Stimulated activated naive CD8-positive, alpha-beta T cell treated with anti-CD3 and anti-CD28 coated beads, Interleukin-15, amount 100 ng/mL, for 72 hours (primary cell): ENCODE measurements at places on chromosomes 4 and X.
A peak's percentile ranks its signal among the peaks of the same experiment; 100 is the strongest.

DNA sequence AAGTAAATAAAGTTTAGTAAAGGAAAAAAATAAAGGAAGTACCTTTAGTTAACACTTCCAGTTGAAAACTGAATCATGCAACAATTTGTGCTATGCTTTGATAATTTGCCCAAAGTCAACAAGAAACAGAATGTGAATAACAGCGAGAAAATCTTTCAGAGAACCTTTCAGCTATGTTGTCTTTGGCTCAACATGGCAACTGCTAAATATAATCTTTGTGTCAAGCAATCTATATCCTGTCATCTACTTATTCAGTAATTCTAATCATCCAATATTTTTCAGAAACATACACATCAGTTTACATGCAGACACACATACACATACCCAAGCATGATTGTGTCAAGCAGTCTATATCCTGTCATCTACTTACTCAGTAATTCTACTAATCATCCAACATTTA lies 136.0 kb upstream of the PABPC4L start:
- DNase-seq = no peak

GRCh38 chr4:46506876-46507275 lies 116.9 kb upstream of the GABRA2 start:
- no peak for DNase-seq

GRCh38 chrX:153214934-153215333 lies 35.9 kb downstream of the MAGEA1 start:
- DNase-seq = no peak

GRCh38 chrX:44447214-44447613 lies 95.4 kb downstream of the FUNDC1 start:
- DNase-seq = no peak

GRCh38 chr4:172578712-172579111 lies 589.9 kb upstream of the GALNT7 start:
- DNase-seq = no peak

- no peak for DNase-seq
Measured at GRCh38 chr4:73193155-73193554, 65.4 kb downstream of the ANKRD17 start.

DNA sequence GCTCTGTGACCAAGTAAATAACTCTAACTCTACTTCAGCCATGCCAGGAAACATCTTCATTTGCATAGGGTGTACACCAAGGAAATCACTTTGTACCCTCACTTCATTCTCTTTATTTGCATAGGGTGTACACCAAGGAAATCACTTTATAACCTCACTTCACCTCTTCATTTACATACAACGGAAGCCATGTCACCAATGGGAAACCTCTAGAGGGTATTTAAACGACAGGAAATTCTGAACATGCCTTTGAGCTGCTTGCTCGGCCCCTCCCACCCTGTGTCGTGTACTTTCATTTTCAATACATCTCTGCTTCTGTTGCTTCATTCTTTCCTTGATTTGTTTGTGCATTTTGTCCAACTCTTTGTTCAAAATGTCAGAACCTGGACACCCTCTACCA lies 848.1 kb upstream of the FRG1 start:
- DNase-seq = no peak

- DNase-seq = no peak
Measured at GRCh38 chr4:56742080-56742871, 61.2 kb upstream of the HOPX start.

DNA sequence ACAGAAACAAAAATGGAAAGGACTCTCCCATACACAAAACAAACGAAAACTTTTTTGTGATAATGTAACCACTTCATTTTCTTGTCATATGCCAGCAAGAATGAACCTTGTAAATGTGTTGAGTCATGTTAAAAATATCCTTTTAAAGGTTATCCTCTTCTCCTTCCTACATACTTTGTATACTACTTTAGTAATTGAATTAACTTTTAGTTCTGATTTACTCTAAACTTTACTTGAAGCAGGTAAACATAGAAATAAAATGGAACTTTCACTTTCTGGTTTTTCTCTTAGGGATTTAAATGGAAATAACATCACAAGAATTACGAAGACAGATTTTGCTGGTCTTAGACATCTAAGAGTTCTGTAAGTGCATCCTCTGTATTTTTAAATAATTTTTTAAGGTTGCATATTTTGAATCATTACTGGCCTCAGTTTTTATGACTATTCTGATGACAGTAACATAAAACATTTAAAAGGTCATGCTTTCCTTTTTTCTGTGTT lies 4.7 kb downstream of the SLIT2 start:
- no peak for DNase-seq

GRCh38 chrX:44903107-44903506 lies 30.1 kb downstream of the KDM6A start:
- DNase-seq = no peak

GRCh38 chr4:72286185-72286584 lies 254.4 kb downstream of the NPFFR2 start:
- DNase-seq = no peak

DNA sequence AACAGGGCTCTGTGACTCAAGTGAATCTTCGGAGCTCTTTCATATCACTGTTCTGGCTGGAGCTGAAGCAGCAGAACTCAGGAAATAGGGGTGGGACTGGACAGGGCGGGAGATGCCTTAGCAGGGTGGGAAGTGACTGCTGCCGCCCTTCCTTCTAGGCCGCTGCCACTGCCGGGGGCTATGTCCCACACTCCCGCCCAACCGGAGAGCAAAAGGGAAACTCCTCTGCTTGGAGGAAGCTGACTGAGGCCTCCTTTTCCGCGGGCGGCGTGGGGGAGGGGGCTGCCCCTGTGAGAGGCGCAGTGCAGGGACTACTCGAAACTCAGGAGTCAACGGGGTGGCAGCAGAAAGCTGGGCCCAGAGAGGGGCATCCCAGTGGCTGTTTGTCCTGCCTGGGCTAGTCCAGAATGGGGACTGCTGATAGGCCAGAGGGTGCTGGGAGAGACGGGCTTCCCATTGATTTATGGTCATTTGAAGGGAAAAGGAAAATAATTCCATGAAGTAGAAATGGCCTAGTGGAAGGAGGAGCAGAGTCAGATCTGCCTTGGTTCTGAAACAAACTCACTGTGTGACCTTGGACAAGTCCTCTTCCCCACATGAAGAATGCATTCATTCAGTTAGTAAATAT lies 36.9 kb downstream of the STARD8 start:
- no peak for DNase-seq

GRCh38 chr4:174154215-174154854 lies 129.1 kb downstream of the FBXO8 start:
- DNase-seq = no peak

DNA sequence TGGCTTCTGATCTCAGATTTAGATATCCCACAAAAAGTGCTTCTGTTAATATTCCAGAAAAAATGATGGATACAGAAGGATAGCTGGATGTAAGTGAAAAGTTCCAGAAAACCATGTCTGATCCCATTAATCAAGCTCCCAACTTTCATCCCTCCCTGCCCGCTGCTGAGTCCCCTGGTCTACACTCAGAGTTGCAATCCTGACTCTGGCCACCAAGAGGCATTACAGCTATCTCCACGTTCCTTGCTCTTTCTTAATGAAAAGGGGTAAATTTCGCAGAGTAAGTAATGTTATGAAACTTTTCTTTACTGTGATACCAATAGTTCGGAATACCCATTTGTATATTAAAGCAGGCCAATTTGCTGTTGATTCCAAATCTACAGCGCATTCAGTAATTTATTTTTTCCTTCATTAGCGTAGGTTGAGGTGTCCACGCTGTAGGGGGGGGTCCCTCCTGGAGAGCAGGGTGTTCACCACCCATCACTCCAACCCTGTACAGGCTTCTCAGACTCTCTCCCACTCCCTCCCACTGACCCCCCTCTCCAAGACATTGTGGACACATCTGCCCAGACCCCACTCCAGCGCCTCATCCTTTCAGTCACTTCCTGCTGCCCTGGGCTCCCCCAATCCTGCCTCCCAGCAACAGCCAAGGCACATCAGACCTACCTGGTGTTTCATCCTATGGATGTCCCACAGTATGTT lies 55.1 kb downstream of the RAB40A start:
- DNase-seq = peak; percentile 12

DNA sequence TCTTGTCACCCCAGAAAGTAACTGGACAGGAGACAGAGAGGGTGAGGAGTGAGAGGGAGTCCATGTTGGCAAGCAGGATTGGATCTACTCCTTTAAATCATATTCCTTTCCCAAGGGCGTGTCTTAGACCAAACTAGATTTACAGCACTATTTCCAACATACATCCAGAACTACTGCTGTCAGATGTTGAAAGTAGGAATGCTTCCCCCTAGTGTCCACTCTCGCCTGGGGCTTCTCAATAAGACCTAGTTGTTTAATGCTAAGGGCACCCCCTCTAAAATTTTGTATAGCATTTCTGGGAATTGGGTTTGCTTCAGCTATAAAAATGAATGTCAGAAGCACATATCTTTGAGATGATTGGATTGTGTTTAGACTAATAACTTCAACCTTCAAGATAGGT lies 13.3 kb downstream of the OFD1 start:
- no peak for DNase-seq

- no peak for DNase-seq
Measured at GRCh38 chr4:39480902-39481695, 22.2 kb downstream of the LIAS start.

DNA sequence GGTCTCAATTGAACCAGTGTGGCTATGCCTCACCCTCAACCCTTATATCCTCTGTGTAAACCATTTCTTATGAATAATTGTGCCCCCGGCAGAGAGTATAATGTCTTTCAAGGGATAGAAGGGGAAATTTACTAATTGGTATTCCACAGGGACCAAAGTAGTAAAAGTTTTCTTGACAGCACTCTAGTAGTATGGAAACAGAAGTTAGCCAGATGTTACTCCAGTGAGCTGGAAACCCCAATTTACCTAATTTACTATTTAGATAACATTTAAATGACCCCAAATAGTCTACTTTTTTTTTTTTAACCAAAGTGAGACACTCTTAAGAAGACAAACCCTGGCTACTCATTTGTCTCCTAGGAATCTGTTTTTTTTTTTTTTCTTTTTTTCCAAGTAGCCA lies 32.3 kb downstream of the DTHD1 start:
- no peak for DNase-seq

- DNase-seq = no peak
Measured at GRCh38 chr4:143986180-143986579, 33.0 kb downstream of the GYPB start.

- peak; percentile 8 for DNase-seq
Measured at GRCh38 chrX:31266203-31267076, 194.6 kb upstream of the FTHL17 start.

DNA sequence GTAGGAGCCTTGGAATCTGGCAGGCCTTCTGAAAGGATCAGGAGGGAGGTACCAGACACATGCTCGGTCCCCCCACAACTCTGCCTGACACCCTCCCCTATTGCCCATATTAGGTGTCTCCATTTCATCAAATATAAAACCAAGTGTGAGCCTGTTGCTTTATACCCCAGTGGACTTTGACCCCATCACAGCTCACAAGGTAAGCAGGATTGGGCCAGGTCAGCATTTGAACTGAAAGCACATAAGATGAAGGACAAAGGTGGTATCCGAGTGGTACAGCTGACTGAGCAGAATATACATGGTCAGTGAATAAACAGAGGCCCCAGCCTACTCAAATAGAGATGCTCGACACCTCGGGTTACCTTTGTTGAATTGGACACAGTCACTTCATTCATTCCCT lies 20.0 kb downstream of the SLC25A43 start:
- DNase-seq = no peak

GRCh38 chr4:81258841-81259550 lies 44.0 kb upstream of the PRKG2 start:
- no peak for DNase-seq

DNA sequence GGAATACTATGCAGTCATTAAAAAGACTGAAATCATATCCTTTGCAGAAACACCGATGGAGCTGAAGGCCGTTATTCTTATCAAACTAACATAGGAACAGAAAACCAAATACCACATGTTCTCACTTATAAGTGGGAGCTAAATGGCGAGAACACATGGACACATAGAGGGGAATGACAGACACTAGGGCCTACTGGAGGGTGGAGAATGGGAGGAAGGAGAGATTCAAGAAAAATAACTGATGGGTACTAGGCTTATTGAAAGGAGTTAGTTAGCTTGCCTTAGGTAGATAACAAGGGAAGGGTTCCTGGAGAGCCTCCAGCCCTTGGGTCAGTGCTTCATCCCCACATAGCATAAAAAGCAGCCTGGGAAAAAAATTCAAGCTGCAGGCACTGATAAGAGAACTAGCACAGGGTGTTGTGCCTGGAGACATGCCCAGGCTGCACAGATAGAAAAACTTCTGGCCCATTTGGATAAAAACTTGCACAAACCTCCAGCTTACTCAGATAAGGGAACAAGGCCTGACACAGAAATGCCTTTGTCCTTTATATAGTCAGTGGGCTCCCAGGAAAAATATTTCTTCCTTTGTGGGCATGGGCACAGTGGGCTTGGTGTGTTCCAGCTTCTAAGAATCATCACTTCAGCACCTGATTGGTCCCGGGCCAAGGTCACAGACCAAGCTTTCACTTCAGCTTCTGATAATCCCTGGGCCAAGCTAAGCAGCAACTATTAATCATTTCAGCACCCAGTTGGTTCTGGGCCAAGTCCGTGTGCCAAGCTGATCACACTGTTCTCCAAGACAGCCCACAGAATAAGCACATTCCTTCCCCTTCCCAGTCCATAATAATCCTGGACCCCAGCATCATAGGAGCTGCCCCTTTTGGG lies 23.1 kb upstream of the PWWP3B start:
- DNase-seq = no peak

DNA sequence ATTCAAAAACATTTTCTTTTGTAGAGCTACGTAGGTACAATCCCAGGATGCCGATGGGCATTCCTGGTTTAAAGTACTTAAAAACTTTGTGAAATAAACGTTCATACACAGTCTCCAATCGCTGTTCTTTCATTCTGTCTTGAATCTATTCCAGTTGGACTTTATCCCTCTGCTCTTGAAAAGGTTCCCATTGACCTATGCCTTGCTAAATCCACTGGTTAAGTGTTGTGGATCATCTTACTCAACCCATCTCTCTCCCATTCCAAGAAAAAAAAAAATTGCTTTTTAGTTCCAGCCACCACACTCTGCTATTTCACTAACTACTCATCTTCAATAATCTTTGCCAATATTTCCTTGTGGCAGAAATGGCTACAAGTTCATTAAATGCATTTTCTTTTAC lies 542.3 kb upstream of the GRIA3 start:
- no peak for DNase-seq

DNA sequence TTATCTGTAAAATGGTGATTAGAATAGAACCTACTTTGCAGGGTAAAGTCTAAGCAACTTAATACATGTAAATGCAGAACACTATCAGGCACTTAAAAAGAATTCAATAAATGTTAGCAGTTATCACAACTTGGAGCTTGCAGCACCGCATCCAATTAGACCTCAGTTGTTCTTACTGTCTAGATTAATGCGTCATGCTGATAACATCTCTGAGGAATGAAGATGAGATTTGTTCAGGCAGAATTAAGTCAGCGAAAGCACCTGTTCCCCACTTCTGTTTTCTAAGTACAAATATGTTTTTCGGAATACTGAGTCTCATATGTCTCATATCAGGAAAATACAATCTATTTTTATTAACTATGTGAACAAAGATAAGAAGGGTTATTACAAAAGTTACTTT lies 58.7 kb downstream of the TMA16 start:
- DNase-seq = no peak
